Natural killer cell (primary cell): ENCODE measurements at places on chromosomes 12 and 14. TPM values are rescaled to one million over a fixed set of nuclear protein-coding genes. Genes with fewer than 3 reads are reported as not detected.

ASB2 gene
- 4.8 TPM for total RNA-seq

AKAP3 gene
- 1.00 TPM for total RNA-seq

RNASE3 gene
- total RNA-seq = not detected

STON2 gene
- 1.7 TPM for total RNA-seq

GRCh38 chr12:26264215-26264838 lies 69.0 kb downstream of the SSPN start:
- no peak overlapping the region for H3K4me3 ChIP-seq
- H3K36me3 ChIP-seq = no peaks in the 10 kb centered on the region
- no peak overlapping the region for H3K27ac ChIP-seq
- H3K27me3 ChIP-seq = no peaks in the 10 kb centered on the region
- DNase-seq = no peak
